Stimulated activated CD8-positive, alpha-beta memory T cell treated with anti-CD3 and anti-CD28 coated beads, Interleukin-4, amount 100 ng/mL, for 48 hours (primary cell): ENCODE measurements at places on chromosomes 3 and 15.

DNA sequence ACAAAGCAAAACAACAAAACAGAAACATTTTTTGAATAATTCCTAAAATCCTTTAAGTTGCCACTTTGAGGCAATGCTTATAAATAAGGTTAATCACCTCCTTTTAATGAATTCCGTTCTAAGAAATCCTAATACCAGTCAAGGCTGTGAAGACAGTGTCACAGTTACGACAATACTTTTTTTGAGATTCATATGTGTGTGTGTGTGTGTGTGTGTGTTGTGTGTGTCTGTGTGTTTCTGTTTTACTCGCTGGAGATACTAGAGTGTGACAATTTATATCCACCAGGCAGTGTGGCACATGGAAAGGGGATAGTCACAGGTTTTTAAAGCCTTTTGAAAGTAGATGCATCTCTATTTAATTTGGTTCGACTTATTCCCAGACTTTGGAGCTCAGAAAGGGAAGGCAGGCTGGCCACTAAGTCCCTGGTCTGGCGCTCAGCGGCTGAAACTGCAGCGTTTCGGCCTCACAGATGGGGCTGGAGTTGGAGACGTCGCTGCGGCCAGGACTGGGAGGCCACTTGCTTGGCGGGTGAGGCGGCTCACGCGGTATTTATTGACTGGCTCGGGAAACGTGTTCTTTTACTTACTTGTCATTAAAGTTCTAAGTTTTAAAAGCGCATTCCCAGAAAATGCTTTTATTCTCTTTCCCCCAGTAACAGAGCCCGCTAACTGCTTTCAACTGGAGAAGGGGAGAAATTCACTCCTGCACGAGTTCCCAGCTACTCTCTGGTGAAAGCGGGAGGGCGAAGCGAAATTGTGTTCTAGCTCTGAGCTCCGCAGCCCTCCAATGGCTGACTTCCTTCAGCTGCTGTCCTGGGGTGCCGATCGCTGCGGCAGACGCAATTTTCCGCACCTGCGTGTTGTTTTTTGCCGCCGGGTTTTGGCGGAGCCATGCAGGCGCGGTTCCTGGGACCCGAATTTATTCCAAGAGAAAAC, 13.7 kb downstream of the ZIC1 start:
- DNase-seq, result no peak

- DNase-seq, result no peak
Observed at GRCh38 chr3:178658694-178659325, 122.6 kb downstream of the KCNMB2 start.

DNA sequence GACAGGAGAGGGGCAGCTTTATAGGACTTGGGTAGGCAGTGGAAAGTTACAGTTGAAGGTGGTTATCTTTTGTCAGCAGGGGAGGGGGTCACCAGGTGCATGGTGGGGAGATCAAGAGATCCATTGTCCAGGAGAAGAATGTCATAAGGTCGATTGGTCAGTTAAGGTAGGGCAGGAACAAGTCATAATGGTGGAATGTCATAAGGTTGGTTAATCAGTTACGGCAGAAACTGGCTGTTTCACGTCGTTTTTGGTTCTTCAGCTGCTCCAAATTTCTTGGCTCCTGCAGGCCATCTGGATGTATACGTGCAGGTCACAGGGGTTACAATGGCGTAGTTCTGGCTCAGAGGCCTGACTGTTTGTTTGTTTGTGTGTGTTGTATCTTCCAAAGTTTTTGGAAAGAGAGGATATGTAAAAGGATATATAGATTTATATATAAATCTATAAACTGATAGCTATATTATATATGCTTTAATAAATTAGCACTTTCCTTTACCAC, 565.1 kb downstream of the ZNF385D start:
- no peak for DNase-seq

- peak; percentile 20 for DNase-seq
Observed at GRCh38 chr3:139117136-139117675, 72.5 kb upstream of the PRR23C start.

DNA sequence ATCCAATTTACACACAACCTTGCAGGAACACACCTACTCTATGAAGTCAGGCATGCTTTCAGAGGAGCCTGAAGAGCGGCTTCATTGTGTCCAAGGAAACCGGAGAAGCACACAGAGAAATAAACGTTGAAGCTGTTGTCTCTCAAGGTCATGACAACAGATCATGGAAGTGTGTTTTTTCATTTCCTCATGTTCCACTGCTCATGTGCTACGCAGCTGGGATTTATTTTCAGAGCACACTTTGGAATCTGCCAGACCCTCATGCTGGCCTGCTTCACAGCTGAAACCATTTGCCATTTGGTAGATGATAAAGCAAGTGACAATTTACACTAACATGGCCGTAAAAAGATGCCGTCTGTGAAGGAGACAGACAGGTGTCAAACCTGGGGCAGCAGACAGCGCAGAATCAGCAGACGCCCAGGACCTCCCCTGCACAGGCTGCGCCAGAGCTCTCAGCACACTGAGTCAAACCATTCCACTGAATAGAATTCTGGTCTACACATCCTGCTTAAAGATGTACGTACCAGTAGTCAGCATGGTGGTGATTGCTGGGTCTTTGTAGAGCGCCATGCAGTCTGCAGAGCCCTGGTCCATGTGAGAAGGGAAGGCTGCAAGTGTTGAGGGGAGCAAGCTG, 99.3 kb downstream of the ARNT2 start:
- DNase-seq, result no peak

DNA sequence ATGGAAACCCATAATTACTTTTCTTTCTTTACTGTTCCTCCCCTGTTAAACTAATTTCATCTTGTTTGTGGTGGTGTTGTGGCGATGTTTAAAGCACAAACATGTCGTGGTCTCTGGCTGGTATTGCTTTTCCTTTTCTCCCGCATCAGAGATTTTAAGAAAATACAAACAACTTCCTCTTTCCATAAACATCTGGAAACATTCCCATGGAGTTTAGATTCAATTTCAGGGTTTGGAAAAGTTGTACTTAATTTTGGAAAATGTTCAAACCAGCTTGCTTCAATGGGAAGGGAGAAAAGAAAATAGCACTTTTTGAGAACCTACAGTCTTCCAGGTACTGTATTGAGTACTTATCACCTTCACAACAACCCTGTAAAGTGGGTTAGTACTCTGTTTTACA, 30.4 kb downstream of the STARD9 start:
- no peak for DNase-seq

DNA sequence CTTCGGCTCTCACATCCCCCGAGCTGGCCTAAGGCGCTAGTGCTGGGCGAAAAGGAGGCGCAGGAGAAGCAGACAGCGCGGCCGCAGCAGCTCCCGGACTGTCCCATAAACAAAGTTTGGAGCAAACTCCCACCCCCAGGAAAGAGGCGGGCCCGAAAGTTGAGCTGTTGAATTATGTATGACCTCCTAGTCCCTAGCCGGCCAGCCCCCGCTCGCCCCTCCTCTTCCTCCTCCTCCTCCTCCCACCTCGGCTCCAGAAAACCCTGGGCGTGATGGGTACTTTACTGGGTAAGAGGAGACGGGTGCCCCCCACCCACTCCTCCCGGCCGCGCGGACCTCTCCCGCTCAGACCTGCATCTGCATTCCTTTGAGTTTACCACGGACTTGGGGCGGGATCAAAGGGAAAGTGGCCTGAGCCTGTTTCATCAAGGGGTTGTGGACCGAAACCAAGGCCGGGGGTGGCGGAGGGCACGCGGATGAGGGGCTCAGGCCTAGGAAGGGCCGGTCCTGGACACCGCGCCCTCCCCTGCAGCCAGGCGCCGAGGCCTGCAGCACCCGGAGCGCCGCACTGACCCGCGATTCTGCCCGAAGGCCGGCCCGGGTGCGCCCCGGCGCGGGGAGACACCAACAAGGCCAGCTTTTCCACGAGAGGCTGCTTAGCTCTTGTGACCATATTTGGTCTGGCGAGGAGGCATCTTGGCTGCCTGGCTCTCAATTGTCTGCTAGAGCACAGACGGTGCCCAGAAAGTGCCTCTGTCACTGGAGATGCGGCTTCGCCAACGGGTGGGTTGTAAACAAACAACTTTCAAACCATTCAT, at the start of gene WWTR1:
WWTR1 (minus strand) TSS at position 100 of the 818 bp plus-strand sequence. CDS start 719 bp downstream, outside the sequence.
- DNase-seq, result peak; percentile 68

- DNase-seq, result no peak
Observed at GRCh38 chr3:53154881-53155285, 6.1 kb upstream of the PRKCD start.

GRCh38 chr15:77909182-77909940, 168.2 kb downstream of the TBC1D2B start:
- peak; percentile 20 for DNase-seq

DNA sequence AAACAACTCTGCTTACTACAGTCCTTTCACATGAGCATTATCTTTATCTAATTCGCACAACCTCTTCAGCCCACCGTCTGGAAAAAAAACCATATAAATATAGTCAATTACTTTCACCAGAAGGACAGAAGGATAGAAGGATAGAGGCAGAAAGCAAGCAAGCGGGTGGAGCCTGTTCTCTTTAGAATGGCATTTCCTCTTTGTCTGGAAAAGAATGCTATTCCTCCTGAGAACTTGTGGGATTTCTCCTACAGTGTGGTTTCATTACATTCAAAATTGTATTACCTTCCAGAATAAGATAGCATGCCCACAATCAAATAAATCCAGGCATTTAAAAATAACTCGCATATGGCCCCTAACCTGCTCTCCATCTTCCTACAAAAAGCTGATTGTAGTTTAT, 23.1 kb downstream of the SLC30A4 start:
- no peak for DNase-seq

GRCh38 chr3:128021768-128022372, 30.4 kb upstream of the SEC61A1 start:
- DNase-seq, result no peak

- no peak for DNase-seq
Observed at GRCh38 chr15:49918121-49918520, 200.9 kb downstream of the ATP8B4 start.

GRCh38 chr3:48952510-48953118, 34.0 kb downstream of the ARIH2 start:
- peak; percentile 60 for DNase-seq

DNA sequence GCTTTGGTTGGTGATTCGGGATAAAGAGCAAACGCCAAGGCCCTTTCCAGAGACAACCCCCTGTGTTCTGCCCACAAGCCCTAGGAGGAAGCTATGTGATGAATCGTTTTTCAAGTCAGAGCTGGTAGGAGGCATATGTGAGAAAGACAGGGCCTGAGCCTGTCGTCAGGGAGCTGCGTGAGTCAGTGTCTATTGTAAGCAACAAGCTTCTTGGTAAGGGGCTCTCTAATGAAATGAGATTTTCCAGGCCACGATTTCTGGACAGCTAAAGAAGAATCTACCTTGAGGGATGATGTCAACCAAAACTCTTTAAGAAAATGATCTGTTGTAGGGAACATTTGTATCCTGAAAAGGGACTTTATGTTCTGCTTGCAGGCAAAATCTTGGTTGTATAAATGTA, 318.9 kb upstream of the IL12A start:
- no peak for DNase-seq

GRCh38 chr3:16841904-16842271, 42.9 kb upstream of the PLCL2 start:
- DNase-seq, result peak; percentile 60

DNA sequence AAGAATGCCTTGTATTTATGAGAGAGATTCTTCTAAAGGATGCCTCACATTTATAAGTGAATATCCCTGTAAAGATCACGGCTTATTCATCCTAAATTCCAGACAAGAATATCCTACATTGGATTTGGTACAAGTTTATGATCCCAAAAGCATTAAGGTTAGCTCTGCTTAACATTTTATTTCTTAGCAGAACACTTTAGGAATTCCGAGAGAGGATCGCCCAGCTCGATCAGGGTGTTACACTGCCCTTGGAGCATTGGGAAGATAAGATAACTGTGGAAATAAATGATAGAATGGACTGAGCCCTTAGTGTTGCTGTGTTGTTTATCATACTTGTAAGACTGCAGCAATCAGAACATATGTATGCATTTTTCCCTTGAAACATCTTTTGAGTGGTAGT, 223.0 kb upstream of the CDIN1 start:
- DNase-seq, result no peak

DNA sequence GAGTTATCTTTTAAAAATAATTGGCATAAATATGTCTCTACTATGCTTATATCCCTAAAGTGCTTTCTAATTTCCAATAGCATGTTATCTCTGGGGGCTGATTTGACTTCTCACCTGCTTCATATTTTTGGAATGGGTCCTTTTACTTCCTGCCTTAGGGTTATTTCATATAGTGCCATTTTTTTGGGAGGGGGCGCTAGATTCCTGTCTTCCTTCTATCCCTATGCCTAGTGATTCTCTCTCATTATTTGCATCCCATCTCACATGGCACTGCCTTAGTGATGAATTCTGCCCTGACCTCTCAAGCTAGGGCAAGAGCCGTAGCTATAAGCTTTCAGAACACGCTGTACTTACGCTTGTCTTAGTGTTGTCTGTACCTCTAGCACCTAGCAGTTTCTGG, 150.3 kb upstream of the SLITRK3 start:
- no peak for DNase-seq

DNA sequence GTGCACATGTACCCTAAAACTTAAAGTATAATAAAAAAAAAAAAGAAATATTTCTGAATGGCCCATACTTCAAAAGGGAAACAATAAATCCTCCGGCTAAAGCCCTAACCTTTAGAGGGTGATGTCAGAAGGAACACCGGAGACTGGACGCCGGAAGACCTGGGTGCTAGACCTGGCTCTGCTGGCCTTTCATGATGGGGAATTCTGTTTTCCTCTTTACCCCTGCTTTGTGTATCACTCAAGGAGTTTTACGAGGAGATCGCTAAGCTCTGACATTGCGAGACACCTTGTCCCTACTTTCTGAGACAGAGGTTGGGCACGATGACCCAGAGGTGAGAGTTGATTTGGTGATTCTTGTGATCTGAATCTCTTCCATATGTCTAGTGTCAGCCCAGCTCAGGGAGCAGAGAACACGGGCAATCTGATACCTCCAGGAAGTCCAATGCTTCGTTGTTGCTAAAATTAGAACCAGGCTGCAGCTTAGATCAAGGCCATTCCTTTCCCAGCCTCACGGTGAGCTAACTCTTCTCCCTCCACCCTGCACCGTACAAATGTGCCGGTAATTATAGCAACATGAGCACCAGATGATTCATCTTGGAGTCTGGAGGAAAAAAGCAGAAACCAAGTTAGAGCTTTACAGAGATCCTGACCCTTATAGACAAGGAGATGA, 42.0 kb upstream of the CFAP161 start:
- no peak for DNase-seq

DNA sequence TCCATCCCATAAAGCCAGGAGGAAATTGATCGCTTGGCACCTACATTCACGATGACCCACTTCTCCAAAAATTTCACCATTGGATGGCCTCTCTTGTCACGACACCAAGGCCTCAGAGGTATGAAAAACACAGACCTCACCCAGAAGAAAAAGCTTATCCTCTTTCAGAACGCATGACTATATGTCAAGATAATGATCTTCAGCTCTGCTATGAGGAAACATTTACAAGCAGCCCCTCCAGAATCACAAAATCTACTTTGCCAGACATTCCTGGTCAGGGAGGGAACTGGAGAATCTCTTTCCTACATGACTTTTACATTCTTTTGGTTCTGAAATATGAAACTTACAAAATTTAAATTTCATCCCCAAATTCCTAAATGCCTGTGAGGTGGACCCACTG, 122.7 kb downstream of the WNT5A start:
- DNase-seq, result no peak

- DNase-seq, result no peak
Observed at GRCh38 chr3:78871048-78871447, 896.8 kb downstream of the ROBO1 start.

GRCh38 chr3:137770835-137771399, 6.8 kb downstream of the SOX14 start:
- no peak for DNase-seq
